Endothelial cell (in vitro differentiated cells): ENCODE measurements at places on chromosomes 16 and 17. TPM values are rescaled to one million over a fixed set of nuclear protein-coding genes. Genes with fewer than 3 reads are reported as not detected.

GAST gene
- total RNA-seq = not detected

DNA sequence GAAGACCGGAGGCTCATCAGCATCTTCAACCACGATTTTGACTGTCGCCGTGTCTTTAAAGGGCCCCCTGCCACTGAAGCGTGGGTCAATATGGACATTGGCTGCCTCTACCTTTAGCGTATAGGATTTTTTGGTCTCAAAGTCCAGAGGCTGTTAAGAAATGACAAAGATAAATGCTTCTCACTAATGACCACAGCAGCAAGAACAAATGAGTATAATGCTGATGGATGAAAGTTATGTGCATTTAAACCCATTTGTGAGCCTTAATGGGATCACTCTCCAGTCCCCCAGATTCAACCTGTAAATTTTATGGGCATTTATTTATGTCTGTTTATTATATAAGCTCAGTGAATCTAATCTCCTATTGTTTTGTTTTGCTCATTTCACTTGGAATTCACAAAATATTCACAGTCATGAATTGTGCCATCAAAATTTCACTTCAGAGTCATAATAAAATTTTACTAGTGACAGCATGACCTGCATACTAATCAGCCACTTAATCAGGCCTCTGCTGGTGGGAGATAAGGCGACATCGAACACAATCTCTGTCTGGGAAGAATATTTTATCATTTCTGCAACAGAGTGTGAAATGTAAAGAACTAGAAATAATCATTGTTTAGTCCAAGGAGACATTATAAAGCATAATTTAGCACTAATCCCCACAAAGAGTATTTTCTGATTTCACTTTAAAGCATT is 218.5 kb downstream of the CDH8 start:
- no peak for DNase-seq

FZD2 gene
- total RNA-seq = 12.9 TPM

DNA sequence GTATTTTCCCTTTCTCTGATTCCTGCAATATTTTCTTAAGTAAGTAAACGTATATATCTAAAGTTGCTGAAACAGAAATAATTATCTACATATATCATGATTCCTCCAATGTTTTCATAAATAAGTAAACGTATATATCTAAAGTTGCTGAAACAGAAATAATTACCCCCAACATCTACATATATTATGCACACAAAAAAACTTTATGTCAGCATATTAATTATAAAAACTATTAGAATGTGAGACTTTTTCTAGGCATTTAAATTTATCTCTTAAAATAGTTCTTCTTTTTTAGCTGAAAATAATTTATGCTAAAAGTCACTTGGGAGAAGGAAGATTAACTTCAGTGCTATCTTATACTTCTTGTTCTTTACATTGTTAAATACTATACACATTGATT is 88.5 kb downstream of the WNT3 start:
- no peak for DNase-seq

DNA sequence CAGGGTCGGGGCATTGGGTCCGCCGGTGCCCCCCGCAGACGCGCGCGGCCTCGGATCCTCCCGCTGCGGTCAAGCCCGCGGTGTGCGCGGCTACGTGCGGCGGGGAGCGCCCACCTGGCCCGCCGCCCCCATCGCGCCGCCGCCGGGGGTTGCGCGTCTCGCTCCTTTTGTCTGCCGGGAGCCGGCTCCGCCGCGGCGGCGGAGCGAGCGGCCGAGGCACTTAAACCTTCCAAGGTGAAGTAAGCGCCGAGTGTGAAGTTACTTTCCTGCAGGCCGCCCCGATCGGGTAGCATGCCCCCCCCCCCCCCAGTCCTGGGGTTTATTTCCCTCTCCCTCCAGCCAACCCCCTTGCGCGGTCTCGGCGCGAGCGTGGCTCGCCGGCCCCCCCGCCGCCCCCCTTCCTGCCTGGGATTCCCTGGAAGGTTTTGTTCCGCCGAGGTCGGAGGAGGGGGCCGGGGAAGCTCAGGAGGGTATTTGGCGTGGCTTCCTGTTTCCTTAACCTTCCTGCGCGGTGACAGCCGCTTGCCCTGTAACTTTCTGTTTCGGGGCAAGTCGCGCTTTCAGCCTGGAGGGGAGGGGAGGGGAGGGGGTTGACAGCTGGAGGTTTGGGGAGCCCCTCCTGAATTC is 56.6 kb upstream of the GSE1 start:
- peak; percentile 58 for DNase-seq

KCNJ18 gene
- not detected for total RNA-seq

DNA sequence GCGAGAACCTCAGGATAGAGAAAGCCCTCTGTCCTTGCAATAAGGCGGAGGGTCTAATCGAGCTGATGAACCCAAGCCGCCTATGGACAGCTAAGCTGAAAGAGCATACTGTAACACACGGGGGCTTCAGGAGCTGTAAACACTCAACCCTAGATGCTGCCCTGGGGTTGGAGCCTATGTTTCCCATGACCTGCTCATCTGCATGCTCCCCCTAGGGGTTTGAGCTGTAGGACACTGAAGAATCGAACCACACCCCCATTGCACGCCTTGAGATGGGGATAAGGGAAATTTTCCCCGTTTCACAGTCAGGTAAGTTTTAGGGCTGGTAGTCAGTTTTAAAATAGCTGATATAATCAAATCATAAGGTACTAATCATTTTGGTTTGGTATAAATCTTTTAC is 675.6 kb upstream of the CDH8 start:
- DNase-seq = no peak

DNA sequence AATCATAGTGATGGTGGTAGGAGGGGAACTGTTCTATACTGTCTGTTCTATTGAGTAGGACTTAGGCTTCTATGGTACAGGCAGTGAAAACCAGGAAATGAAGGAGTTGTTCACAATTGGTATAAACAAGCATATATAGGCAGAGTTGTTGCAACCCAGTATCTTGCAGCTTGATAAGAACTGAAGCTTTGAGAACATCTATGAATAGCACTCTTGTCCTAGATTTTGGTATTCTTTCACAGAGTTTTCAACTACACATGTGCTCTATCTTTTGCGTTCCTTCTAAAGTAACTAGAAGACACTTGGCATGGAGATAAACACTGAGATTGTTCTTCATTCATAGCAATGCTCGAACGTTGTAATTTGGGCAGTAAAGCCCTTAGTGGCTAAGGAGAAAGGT is 91.8 kb downstream of the KCNJ2 start:
- no peak for DNase-seq

- DNase-seq = no peak
Measured at GRCh38 chr16:79185711-79186110, 414.8 kb downstream of the MAF start.

KCNJ12 gene
- 0.56 TPM for total RNA-seq

GRCh38 chr17:9024497-9024896 is 3.2 kb downstream of the NTN1 start:
- DNase-seq = no peak

DNA sequence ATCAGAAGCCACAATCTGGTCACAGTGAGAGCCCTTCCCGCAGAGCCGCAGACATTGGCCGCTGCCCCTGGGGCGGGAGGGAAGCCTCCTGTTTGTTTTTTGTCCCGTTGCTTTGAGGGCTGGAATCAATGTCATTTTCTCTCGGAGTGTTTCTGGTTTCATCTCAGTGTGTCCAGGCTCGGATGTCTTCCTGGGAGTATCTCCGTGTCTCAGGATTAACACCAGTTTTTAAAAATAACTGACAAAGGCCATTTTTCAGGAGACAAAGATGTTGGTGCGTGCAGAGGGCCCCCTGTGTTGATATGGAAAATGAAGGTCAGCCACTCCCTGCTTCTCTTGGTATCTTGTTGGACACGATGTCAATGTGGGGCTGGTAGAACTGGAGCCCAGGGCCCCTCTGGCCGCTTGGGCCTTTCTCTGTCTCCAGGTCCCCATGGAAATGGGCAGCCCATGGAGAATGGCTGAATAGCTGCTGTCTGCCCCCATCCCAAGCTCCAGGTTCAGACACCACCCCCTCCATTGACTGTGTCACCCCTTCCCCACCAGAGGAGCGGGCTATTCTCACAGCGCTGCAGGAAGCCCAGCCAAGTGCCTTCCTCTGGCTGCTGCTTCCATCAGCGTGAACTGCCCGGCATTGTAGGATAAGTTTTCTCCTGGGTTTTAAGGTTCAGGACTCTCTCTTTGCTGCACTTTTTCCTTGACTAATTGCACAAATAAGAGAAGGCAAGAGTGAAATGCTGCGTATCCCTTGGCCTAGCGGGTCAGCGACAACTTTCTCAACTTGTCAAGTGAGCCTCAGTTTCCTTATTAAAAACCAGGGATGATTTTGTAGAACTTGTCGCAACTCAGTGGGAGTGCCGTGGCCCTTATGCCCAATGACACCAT is 72.2 kb upstream of the METTL9 start:
- DNase-seq = no peak

GRCh38 chr16:49337814-49338350 is 35.7 kb upstream of the C16orf78 start:
- no peak for DNase-seq

DNA sequence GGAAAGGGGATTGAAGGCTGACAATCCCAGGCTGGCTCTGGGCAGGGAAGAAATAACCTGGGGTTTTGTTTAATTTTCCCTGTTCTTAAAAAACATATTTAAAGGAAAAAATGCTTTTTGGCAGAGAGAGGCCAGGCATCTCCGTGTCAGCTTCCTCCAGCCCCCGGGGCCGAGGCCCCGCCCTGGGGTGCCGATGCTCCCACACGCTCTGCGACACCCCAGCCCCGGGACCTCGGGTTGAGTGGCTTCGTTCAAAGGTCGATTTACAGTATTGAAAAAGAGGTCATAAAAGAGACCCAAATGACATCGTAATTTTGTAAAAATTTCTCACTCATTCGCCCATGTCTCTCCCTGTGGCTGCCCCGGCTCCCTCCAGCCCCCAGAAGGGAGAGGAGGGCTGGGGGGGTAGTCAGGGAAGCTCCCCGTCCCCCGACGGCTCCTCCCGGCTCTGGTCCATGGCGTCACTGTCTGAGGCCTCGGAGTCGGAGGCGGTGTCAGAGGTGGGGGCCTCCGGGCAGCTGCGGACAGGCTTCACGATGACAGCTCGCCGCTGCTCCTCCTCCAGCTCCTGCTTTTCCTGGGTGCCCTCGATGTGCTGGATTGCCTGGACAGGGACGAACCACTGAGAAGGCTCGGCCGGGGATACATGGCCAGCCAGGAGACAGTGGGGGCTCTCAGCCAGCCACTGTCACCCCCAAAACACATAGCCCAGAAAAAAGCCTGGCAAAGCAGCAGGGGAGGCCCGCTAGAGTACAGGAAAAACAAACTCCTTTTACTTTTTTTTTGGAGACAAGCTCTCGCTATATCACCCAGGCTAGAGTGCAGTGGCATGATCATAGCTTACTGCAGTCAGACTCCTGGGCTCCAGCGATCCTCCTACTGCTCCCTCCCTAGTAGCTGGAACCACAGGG is 14.9 kb downstream of the TFAP4 start:
- DNase-seq = no peak

GRCh38 chr17:39699818-39700147 is at the start of gene ERBB2:
Gene ERBB2, plus strand, starts transcription at chr17:39700064. Its CDS starts 175 bp downstream, at chr17:39700239.
- DNase-seq = peak; percentile 42

- no peak for DNase-seq
Measured at GRCh38 chr17:55172612-55173011, 92.1 kb upstream of the HLF start.

- DNase-seq = no peak
Measured at GRCh38 chr17:80364091-80364691, 50.8 kb upstream of the ENDOV start.

COG1 gene
- total RNA-seq = 27.8 TPM

DNA sequence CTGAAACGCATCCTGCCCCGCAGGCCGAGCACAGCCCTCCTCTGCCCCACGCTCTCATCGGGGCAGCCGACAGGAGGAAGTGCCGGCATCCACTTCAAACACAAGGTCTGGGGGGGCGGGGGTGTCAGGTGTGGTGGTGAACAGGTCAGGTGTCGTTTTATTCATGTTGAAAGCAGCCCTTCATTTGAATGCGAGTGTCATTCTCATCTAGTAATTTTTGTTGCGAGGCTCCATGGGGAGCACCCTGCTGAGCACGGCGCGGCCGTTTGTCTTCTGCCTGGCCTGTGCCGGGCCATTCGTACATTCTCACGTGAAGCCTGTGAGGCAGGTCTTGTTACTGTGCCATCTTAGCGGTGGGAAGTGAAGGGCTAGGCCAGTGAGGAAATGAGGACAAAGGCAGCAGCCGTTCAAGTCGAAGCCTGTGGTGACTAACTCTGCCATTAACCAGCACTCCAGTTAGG is 1.9 kb downstream of the ACSF3 start:
- no peak for DNase-seq

DNA sequence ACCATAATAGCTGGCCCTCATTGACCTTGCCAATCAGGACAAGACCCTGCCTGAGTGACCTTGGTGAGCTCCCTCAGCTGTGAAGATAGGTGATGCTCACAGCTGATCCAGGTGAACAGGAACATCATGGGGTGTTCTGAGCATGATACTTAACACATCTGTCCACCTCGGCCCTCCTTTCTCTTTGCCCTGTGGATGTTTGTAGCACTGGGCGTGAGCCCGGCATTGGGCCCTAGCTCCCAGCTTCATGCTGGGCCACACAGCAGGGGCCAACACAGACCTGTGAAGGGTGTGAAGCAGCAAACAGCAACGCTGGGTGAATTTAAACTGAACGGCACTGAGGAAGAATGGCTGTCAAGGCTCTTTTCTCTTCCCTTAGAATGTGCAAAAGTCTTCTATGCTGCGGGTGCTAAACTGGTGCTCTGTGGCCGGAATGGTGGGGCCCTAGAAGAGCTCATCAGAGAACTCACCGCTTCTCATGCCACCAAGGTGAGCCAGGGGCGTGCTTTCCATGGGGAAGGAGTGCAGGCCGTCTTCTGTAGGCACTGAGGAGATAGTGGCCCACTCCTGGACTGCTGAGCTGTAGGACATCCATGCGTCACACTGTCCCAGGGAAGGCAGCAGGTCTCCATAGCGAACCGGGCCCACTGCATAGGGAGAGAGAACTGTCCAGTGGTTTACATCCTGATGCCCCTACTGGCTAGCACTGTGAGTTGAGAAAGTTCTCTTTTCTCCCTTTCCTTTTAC is 35.9 kb downstream of the TMEM11 start:
- no peak for DNase-seq

KRT27 gene
- not detected for total RNA-seq

STARD3 gene
- 77.7 TPM for total RNA-seq

DNA sequence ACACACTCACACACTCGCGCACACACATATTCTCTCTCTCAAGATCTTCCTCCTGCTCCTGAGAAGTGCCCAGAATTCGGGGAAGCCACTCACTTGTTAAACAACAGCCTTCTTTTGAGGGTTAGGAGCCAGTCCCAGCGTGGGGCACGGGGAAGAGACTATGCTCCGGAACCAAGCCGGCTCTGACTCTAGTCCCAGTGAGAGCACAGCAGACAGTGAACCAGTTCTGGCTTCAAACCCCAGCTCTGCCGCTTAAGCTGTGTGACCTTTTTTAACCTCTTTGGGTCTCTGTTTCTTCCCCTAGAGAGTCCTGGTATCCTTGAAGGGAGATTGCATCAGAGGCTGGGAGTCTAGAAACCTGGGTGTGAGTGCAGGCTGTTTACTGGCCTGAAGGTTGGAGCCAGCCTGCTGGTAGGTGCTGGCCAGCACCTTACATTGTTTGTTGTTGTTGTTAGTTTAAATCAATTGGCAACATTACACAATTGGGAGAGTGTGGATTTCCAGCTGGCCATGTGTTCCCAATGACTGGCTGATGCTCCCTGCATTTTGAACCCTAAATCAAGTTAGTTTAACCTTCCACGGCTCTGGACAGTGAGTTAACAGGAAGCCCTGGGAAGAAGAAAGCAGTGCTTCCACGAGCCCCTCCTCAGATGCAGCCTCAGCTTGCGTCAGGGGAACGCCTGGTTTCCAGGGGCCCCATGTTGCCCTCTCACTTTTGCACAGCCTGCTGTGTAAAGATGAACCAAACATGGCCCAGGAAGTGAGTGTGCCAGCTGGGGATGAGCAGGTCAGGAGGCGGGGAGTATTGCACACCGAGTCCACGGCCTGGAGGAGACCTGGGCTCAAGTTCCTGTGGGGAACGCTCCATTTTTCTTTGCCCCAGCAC is 71.5 kb downstream of the GAS7 start:
- DNase-seq = no peak
